ENCODE measurements at places on chromosomes 4 and X.

DNA sequence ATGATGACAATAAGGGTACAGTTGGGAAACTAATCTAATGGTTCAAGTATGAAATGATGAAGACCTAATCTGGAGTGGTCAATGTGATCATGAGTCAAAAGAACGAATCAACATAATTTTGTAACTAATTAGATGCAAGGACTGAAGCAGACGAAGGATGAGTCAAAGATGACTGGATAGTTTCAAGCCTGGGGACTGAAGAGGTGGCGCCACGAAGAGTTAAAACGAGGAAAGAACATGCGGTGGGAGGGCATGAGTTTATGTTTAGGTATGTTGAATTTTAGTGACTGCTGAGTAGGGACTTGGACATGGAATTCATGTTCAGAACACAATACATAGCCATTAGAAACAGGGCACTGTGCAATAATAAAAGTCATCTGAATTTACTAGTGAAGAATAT lies 221.5 kb upstream of the FAM241A start:
- DNase-seq: no peak

- DNase-seq: no peak
These were observed 99.1 kb downstream of the AFF1 start for GRCh38 chr4:87033902-87034301.

DNA sequence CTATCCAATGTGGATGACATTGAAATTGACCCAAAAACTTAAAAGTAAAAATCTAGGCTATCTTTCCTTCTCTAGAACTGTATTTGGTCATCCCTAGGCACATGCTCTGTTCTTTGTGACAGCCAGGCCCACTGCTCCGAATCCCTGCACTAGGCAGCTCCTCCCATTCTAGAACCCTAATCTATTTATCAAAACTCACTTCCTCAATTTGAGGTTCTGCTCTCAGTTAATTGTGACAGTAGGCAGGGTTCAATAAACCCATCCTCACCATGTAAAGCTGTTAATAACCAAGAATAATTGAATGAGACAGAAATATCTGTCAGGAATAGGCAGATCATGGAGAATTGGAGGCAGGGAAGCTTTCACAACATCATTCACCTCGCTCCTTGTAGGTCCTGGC lies 51.9 kb upstream of the IRF2 start:
- DNase-seq: no peak

- no peak for DNase-seq
These were observed 80.0 kb upstream of the MAB21L2 start for GRCh38 chr4:150501983-150502382.

DNA sequence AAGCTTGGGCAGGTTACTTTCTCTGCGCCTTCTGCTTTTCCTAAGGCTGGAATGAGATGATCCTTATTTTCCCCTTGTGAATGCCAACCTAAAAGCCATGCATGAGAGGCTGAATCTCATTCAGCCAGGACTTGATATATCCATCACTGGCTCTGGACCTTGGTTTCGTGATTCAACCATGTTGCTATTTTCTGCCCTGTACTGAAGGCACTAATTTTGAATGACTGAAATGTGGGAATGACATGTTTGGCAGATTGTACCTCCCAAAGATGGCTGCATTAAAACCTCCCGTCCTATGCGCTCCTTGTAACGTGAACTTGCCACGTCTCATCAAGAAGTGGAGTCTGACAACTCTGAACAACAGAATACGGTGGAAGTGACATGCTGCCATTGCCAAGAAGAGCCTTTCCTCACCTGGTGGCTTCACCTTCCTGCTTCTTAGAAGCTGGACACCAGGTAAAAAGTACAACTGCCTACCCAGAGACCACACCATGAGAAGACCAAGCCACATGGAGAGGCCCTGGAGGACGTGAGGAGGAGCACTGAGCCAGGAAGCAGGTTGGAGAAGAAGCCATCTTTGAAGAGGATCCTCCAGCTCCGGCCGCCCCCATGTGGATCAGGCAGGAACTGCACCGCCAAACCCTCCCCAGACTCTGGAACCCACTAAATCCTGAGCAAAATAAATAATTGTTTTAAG lies 174.5 kb downstream of the NSUN7 start:
- DNase-seq: peak; percentile 58

GRCh38 chr4:1466034-1466862 lies 60.0 kb upstream of the NKX1-1 start:
- DNase-seq: no peak

DNA sequence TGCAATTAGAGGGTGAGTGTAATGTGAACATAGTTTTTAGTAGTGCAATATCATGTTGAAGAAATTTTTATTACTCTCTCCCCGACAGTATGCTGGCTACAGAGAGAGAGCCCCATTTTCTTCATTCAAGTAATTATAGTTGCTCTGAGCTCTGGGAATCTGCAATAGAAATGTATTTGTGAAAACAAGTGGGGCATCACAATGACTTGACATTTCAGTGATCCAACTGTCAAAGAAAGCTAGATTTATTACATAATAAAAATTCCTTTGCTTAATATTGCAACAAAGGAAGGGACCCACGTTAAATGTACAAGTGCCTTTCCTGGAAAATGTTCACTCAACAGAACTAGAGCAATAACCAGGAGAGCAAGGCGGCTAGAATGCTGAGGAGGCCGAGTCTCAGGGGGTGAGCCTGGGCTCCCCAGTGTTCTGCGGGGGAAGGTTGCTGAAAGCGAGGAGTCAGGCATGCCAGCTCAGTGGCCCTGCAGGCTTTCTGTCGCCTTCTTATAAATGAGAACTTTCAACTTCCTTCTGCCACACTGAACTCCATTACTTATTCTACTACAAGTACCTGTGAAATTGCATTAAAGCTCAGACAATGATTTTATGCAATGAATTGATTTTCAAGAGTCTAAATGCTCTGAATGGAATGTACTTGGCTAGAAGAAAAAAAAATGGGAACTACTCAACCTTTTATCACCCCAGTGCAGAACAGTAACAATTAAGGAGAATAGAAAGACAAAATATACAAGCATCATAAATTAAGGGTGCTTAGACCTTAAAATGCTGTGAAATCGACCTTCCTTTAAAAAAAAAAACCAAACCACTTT lies 476.4 kb downstream of the AFF2 start:
- DNase-seq: no peak

DNA sequence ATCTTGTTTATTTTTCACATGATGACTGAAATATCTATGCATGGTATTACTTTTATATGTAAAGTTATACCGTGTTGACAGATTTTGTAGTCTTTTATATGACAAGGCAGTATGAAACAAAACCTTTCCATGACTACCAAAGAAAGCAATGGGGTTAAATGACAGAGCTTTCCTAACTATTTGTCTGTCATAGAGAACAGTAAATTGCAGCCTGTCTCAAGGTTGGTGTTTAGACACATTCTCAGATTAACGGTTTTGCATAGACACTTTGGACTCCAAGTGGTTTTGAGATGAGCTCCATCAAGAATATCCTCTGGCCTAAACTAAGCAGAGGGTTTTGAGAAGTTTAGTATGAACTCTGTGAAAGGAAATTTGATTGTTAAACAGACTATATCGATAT lies 180.7 kb upstream of the TENM3 start:
- no peak for DNase-seq

- peak; percentile 21 for DNase-seq
These were observed 103.6 kb downstream of the RAPGEF2 start for GRCh38 chr4:159206427-159206871.

- DNase-seq: no peak
These were observed 298.9 kb downstream of the PDGFC start for GRCh38 chr4:156672492-156673305.

- no peak for DNase-seq
These were observed 56.0 kb downstream of the GSX2 start for GRCh38 chr4:54155936-54156335.

DNA sequence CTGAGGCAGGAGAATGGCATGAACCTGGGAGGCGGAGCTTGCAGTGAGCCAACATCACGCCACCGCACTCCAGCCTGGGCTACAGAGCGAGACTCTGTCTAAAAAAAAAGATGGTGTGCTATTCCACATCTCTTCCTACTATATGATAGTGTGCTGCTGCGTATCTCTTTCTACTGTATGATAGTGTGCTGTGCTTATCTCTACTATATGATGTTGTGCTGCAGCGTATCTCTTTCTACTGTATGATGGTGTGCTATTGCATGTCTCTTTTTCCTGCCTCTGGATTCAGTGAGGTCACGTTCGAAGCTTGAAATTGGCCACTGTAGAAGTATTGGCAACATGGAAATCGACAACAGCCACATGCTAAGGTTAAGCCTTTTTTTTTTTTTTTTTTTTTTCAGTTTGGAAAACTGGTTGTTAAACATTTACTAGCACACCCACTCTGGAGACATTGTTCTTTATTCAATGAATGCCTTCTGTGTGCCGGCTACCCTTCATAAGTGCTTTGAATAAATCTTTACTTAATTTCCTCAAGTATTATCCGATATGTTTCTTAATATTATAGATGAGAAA lies 31.0 kb downstream of the ARFIP1 start:
- no peak for DNase-seq

DNA sequence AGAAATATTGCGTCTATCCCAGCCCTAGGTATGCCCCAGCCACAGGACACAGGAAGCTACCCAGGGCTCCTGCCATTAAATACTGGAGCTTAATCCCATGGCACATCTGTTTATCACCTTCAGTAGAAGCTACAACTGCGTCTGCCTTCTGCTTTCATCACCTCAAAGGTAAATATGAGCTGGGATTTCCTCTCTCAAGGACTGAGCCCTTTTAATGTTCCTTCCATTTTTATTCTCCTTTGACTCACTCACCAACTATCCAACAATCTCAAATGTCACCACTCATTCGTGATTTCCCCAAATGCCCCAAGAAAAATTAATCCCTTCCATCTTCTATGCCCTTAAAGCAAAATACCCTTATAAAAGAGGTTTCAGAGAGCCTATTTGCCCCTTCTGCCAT lies 1.8 kb upstream of the MID1 start:
- DNase-seq: no peak

All from activated T-helper 2 cell treated with anti-CD3 and anti-CD28 coated beads, Interferon-gamma antibody, Interleukin-2, Interleukin-4, amounts not matched to agents 10 μg/mL and 5 μg/mL and 100 μg/mL, durations not matched to agents 14 hours and 24 hours and 36 hours (primary cell).